ENCODE measurements at places on chromosomes 6 and 20.

GRCh38 chr6:165571721-165572132 lies 91.3 kb downstream of the PDE10A start:
- no peak for DNase-seq

- peak; percentile 27 for DNase-seq
Observed at GRCh38 chr20:59007665-59008511, 834 bp upstream of the CTSZ start.

GRCh38 chr6:148758492-148758891 lies 11.7 kb downstream of the UST start:
- DNase-seq = peak; percentile 62

DNA sequence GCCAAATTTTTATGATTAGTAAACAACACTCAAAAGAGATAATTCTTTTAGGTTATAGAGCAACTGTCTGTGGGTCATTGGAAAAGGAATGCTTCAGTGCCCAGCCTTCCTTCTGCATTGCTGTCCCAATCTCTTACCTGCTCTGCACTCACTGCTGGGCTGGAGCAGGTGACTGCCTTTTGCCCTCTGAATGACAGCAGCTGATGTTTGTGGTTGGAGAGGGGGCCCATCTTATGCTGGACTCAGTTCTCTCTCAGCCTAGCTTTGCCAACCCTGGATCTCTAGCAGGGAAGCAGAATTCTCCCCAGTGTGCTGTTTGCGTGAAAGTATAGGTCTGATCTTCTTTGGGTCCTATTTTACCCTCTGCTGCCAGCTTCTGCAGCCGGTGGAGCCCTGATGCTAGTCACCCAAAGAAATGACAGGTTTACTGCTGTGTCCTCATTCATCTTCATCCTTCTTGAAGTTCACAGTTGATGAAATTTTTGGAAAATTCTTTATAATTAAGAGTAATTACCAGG lies 193.5 kb downstream of the ARID1B start:
- no peak for DNase-seq

- no peak for DNase-seq
Observed at GRCh38 chr6:118869894-118870589, 23.9 kb upstream of the ASF1A start.

- DNase-seq = no peak
Observed at GRCh38 chr20:57509665-57510237, 15.2 kb downstream of the CTCFL start.

GRCh38 chr20:51423810-51424209 lies 118.7 kb downstream of the NFATC2 start:
- DNase-seq = no peak

- no peak for DNase-seq
Observed at GRCh38 chr6:11889572-11889971, 111.0 kb upstream of the ADTRP start.

GRCh38 chr20:40563296-40563950 lies 125.6 kb downstream of the MAFB start:
- DNase-seq = no peak

- no peak for DNase-seq
Observed at GRCh38 chr6:70336996-70337742, 34.3 kb upstream of the COL9A1 start.

DNA sequence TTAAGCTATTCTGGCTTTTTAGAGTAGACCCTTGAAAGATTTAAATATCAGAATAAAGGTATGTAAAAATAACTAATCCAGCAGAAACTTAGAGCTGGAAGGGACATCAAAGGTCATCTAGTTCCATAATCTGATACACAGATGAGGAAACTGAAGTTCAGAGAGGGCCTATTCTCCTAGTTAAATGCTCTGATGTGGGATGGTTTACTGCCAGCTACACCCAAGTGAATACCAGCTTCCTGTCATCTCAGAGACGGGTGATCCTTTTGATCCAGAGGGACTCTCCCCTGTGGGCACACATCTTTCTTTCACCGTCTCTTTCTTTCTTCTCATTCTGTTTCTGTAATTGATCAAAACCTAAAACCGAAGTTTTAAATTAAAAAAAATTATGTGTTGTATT lies 94.1 kb downstream of the MAN1A1 start:
- DNase-seq = peak; percentile 15

DNA sequence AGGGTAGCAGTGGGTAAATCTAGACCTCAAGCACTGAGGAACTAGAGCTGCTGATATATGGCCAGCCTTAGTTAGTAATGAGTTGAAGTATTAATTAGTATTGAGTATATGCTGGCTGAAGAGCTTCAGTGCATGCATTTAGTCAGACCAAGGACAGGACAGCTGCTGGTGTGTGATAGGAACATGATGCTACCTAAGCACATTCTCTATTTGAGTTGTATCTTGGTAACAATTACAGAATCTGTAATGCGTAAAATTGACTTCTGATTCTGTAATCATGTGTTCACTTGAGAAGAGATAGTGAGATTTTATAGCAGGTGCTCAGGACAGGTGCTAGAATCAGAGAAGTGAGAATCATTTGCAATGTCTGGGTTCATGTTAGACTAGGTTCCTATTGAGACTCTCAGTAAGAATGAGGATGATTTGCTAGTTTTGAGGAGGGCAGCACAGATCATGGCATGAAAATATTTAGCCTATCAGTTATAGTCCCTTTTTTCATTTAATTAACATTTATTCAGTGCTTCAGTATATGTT lies 369.4 kb upstream of the HS3ST5 start:
- DNase-seq = no peak

GRCh38 chr6:149014631-149015534 lies 268.1 kb downstream of the UST start:
- no peak for DNase-seq

DNA sequence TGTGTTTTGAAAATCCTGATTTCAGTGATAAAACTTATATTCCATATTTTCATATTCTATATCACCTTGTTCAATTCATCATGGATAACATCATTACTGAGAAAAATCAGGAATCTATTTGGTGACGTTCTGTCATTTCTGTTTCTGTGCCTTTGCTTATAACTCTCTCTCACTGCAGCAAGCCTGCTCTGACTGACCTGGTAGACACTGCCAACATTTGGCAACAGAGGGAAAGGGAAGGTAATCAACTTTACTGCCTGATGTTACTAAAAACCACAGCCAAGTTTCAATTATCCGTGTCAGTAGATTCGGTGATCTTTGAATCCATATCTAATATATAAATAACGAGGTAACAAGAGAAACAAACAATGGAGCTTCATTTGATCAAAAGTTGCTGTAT lies 501.9 kb downstream of the LMBRD1 start:
- DNase-seq = no peak

GRCh38 chr6:17419189-17419575 lies 25.8 kb downstream of the CAP2 start:
- DNase-seq = no peak

DNA sequence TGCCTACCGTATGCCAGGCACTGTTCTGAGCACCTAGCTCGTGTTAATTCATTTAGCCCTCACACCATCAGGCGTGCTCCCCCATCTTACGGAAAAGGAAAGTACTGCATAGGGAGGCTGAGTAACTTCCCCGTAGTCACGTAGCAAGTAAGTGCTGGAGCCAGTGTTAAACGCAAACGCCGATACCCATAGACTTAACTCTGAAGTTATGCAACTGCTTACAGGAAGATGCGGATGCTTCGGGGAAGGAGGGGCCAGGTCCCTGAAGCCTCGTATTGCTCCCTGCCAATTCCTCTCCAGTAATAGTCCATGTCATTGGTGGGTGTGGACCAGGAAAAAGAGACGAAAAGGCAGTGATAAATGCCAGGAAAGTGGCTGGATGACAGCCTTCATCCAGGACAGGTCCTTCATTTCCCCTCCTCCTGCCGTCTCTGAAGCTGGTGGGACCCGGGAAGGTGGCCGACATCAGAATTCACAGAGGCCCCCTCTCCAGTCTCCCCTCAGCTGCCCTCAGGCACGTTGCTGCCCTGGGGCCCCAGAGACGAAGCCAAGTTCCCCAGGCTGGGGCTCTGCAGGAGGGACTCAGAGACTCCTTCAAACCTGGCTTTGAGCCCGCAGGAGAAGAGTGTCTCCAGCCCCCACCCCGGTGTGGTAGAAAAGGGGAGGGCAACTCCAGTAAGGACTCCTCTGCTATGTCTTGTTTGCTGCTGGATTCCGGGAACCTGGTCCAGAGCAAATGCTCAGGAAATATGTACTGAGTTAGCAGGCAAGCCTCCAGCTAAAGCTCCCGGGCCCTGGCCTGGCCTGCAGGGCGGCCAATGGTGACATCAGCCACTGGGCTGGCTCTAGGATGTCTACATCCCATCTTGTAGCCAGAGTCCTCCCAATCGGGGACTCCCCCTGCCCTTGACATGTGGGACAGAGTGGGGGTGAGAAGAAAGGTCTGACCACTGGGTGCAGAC lies 37.8 kb downstream of the RAB44 start:
- peak; percentile 38 for DNase-seq

DNA sequence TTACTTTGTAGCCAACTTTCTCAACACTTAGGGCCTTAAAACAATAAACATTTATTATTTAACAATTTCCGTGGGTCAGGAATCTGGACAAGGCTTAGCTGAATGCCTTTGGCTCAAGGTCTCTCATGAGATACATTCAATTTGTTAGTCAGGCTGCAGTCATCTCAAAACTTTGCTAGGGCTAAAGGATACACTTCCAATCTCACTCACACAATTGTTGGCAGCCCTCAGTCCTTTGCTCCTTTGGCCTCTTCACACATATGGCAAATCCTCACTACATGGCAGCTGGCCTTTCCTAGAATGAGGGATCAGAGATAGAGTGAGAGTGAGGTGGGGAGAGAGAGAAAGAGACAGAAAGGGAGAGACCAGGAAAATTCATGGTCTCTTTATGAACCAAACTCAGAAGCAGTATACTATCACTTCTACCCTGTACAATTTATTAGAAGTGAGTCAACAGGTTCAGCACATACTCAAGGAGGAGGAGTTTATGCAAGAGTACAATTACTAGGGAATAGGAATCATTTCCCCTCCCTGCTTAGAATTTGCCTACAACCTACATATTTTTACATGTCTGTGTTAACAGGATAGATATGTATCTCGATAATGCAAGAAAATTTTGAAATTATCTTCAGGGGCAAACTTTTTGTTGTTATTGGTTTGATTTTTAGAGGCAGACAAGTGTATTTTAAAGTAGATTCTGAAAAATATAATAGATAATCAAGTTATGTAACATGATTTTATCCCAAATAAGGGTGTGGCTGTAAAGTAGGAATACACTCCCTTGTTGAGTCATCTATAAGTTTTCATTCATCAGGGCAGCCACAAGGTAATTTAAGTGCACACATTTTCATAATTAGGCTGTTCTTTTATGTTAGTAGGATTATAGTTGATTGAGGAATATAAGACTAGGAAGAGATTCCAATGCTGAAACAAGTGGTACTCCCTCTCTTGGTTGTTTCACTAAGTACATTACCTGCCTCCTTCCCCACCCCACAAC lies 85.9 kb upstream of the HMGCLL1 start:
- DNase-seq = no peak

DNA sequence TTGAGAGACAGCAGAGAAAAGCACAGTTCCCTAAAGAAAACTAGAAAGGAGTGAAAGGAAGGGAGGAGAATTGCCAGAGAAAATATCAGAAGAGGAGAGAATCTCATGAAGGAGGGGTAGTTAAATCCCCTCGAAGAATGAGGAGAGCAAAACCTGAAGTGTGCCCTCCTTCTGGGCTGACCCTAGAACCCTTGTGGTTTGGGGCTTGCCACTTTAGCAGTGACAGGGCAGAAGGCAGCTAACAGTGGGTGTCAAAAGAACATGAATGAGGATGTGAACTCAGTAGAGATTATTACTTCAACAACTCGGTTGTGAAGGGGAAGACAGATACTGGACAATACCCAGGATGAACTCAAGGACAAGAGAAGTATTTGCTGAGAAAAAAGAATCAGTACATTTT lies 73.6 kb downstream of the RALGAPA2 start:
- DNase-seq = no peak

- no peak for DNase-seq
Observed at GRCh38 chr6:167701010-167701409, 125.7 kb upstream of the AFDN start.

GRCh38 chr20:23879811-23880374 lies 345 bp upstream of the CST5 start:
- no peak for DNase-seq

DNA sequence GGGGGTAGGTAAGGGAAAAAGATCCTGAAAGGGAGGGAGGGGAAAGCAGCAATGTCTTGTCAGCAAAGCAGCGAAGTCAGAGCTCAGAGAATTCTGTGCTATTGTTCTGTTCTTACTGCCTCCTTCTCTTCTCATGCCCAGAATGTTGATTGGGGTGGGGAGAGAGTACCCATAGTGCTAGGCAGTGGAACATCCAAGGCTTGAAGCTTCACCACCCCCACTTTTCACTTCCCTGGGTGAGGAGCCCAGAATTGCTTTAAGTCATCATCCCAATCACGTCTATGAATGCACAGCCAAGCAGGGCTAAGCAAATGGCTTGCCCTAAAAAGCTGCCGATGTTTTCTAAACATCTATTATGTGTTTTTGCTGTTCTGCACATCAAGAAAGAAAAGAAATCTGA lies 16.5 kb downstream of the REPS1 start:
- DNase-seq = no peak
